Motor neuron (in vitro differentiated cells): ENCODE measurements at places on chromosomes 16 and 17.

- ATAC-seq: no peak
These were observed 9.2 kb downstream of the NACA2 start for GRCh38 chr17:61581611-61582349.

DNA sequence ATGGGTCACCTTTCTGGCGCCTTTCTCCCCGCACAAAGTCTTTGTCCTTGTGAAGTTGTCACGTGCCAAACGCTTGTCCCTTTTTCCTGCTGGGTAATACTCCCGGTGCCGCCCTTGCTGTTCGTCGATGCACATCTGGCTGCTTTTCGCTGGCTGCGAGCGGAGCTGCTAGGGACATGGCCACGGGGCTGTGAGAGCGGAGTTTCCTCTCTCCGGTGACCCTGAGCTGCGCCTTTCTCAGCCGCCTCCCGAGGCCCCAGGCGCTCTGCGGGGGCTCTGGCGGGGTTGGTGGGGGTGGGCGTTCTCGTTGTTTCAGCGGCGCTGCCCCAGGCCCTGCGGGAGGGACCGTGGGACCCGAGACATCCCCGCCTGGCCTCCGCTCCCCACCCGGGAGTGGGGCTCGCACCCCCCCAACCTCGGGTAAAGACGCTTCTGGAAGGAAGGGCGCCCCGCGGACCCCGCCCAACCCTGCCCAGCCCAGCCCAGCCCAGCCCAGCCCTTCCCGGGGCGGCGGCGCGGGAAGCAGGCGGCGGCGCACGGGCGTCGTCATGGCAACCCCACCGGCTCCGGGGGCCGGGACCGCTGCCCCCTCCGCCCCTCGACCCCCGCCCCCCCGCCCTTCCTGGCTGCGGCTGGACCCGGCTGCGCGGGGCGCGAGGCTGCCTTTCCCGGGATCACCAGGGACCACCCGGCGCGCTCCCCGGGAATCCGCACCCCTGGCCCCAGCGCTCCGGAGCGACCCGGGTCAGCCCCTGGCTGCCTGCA, 12.3 kb downstream of the CHMP6 start:
- peak; percentile 82 for ATAC-seq

GRCh38 chr16:70430667-70431536, 8.0 kb downstream of the ST3GAL2 start:
- ATAC-seq: no peak

DNA sequence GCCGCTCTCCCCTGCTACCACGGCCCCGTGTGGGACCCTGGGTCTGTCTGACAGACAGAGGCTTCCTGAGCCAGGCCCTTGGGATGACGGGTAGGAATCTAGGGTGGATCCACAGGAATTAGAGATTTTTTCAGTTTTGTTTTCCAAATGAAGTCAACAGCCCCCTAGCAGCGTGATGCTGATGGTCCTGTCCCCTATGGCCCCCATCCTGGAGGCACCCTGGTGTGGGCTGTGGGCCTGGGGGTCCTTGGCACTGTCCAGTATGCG, 15.5 kb downstream of the CENPX start:
- no peak for ATAC-seq

DNA sequence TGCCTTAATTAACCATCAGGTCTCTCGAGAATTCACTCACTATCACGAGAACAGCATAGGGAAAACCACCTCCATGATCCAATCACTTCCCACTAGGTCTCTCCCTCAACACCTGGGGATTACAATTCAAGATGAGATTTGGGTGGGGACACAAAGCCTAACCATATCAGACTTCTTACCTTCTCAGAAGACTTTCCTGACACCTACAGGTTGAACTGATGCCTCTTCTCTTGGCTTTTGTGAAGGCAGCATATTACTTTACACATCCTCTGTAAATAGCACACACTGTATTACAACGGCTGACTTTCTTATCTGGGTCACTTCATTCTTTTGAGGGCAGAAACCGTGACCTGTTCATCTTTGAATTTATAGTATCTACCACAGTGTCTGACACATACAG, 23.6 kb downstream of the BMERB1 start:
- ATAC-seq: no peak

- no peak for ATAC-seq
These were observed 154.2 kb upstream of the CDH8 start for GRCh38 chr16:62190426-62190825.
